ENCODE measurements at places on chromosomes 6 and 20. TPM values are rescaled to one million over a fixed set of nuclear protein-coding genes. Genes with fewer than 3 reads are reported as not detected.
A peak's percentile ranks its signal among the peaks of the same experiment; 100 is the strongest.

DNA sequence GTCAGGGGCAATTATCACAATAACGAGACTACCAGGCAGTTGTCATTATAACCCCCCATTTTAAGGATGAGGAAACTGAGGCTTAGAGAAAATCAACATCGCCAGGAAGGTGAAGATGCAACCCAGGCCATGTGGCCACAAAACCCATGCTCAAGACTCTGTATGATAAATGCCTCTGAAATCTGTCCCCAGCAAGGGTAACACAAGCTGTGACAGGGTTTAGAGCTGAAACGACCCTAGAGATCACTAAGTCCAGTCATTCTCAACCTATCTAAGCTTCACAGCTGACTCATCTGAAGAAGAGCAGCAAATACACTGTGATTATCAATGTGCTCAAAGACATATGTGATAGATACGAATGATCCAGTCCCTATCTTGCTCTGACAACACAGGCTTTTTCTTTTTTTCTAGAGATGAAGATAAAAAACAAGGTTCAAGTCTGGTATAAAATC lies 47.0 kb downstream of the ARHGAP18 start:
- DNase-seq = no peak

DNA sequence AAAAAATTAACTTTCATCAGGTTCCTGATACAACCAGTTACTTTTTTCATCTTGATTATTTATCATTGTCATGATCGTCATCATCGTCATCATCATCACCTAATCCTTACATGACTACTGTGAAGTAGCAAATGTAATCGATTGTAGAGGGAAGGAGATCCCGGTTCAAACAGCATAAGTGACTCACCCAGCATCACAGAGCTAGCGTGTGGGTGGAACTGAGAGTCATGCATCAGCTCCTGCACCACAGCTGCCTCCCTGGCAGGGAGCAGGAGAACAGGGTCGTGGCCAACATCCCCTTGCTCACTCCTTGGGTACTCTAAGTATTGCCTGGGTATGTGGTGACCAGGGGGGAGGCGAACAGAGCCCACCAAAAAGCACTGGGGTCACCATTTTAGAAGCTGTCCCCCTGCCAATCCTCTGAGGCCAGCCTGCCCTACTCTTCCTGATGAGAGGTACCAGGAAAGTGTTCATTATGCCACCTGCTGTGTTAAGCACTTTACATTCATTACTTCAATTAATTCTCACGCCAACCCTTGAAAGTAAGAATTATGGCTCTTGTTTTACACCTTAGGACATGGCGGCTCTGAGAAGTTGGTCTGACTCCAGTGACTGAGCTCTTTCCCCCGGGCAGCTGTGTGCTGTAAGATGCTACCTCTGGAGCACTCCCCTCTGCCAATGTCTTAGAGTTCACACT lies 425.2 kb downstream of the CD83 start:
- no peak for DNase-seq

GRCh38 chr20:31562241-31562640 lies 42.8 kb upstream of the ID1 start:
- no peak for DNase-seq

GRCh38 chr20:17952692-17953684 lies 15.6 kb downstream of the SNX5 start:
- no peak for DNase-seq

The GRM4 gene
- not detected for polyA plus RNA-seq

DNA sequence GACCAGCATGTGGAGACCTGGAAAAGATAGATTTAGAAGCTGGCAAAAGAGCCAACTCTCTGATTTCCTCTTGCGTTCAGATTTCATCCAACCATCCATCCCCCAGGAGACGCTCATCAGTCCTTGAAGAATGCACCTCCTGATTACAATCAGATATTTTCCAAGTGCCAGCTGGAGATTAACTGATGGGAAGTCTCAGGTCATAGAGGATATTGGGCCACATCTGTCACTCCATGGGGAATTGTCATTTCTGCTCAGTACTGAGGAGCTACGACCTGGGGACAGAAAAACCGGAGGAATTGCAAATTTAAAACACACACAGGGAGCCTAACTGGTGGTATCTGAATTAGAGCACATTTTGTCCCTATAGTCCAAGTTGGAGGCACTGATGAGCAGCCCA lies 496.2 kb upstream of the SULF2 start:
- no peak for DNase-seq

- DNase-seq = no peak
Observed at GRCh38 chr6:43223175-43223574, 6.1 kb downstream of the DNPH1 start.

- DNase-seq = no peak
Observed at GRCh38 chr6:67496191-67496590, 1138.9 kb upstream of the ADGRB3 start.

The JPH2 gene
- polyA plus RNA-seq = not detected

GRCh38 chr20:43988451-43988850 lies 73.8 kb downstream of the TOX2 start:
- peak; percentile 15 for DNase-seq

DNA sequence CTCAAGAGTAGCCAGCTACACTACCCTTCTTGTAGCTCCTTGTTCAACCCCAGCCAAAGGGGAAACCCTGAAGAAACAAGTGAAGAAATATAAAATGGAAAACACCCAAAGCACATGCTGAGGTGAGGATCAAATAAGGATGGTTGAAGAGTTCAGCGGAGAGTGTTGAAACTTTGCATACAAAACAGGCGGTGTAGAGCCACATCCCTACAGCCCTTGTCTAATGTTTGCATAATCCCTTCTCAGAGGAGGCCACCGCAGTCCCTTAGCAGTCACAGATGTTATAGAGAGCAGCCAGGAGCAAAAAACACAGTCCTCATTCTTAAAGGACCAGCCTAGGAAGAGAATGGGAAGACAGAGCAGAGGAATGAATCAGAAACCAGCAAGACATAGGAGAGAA lies 350.7 kb upstream of the SASH1 start:
- DNase-seq = no peak

GRCh38 chr6:18155864-18156421 lies 721 bp downstream of the KDM1B start:
- peak; percentile 40 for DNase-seq

GRCh38 chr6:108904741-108905140 lies 56.5 kb downstream of the ARMC2 start:
- DNase-seq = no peak

DNA sequence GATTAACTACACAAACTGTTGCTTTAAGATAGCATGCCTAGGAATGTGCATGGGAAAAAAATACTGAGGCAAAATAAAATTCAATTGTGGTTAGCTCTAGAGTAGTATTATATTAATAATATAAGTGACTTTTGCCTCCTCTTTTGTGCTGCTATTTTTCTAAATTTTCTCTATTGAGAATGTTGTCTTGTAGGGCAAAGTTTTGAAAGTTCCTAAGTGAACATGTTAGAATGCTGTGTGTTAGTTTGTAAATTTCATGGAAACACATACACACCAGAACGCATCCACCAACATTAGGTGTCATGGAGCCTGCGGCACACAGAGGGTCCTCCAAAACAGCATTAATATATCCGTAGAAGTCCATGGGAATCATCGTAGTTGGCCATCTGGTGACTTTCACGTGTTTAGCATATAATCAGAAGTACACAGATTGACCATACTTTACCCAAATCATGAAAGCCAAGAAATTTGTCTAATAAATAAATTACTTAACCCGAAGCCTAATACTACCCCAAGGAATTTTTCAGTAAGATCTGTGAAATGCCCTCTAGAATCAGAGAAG lies 25.6 kb downstream of the ARHGAP18 start:
- DNase-seq = no peak

- no peak for DNase-seq
Observed at GRCh38 chr6:35642471-35643161, 46.1 kb downstream of the FKBP5 start.

GRCh38 chr20:46307139-46307998 lies 929 bp downstream of the CDH22 start:
- peak; percentile 22 for DNase-seq

DNA sequence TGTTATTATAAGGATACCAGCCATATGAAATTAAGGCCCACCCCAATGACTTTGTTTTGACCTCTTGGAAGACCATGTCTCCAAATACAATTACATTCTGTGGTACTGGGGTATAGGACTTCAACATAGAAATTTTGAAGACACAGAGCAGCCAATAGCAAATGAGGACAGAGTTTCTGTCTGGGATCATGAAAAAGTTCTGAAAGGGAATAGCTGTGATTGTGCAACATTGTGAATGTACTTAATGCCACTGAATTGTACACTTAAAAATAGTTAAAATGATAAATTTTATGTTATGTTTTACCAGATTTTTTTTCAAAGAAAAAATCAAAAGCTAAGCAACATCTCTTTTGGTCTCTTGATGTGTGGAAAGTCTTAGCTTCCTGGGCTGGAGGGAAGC lies 27.0 kb upstream of the AGPAT4 start:
- no peak for DNase-seq

DNA sequence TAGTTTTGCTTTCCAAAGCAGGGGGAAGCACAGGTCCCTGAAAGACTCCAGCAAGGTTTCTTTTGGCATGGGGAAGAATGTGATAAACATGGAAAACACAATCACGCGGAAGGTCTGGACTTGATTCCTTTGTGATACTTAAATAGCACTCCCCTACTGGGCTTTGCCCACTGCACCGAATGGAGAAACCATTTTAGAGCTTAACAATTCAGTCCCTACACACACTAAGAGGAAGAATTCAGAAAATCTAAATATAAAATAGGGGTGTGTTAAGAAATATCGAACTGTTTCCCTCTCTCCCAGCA lies 71.4 kb upstream of the NHSL1 start:
- DNase-seq = peak; percentile 60

The TRAPPC3L gene
- not detected for polyA plus RNA-seq

- DNase-seq = no peak
Observed at GRCh38 chr20:35555951-35556645, 14.2 kb downstream of the ERGIC3 start.

DNA sequence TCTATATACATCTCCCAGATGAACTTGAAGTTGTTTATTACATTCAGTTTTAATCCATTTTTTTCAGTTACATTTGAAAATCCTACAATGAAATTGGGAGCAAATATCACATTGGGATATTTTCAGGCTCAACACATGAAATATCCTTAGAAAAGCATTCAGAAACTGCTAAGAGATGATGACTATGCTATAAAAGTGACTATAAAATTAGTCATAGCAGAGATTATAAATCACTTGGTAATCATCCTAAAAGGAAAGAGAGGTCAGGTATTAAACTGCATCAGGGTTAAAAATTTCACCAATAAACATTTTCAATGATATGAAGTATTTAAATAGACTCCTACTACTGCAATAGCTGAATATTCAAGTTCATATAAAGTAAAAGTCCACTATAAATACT lies 987.7 kb downstream of the GRIK2 start:
- DNase-seq = no peak

DNA sequence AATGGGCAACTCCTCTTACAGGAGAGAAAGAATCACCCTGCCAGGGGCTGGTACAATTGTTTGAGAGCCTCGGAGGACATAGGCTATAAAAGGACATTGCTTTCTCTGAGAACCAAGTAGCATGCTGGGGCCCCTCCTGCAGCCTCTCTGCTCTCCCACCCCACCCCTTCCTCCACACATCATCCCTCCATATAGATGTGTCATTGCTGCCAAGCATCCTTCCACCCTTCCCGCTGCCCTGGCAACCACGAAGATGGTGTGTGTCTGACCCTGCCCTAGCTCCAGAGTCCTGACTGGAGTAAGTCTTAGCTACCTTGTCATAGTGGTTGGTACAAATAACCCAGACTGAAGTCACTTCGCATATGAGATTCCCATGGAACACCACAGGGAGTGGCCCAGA lies 129.7 kb downstream of the SNX5 start:
- no peak for DNase-seq

DNA sequence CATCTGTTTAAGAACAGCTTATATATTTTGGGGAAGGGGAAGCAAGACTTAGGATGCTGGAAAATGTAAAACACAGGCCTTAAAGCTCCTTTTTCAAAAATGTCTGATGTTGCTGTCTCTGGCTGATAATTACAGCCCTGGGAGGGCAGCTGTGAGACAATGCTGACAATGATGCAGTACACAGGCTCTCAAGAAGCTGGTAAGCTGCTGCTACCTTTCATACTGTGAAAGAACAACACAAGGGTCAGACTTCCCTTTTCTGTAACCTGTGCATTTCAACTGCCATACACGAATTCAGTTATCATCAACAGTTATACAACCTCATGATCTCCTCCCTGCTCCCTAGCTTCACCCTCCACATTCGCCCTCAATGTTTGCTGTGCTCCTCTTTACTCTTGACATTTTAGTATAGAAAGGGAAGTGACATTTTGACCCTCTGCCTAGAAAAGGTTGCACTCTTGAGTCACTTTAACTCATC lies 25.2 kb downstream of the MAP7 start:
- no peak for DNase-seq

DNA sequence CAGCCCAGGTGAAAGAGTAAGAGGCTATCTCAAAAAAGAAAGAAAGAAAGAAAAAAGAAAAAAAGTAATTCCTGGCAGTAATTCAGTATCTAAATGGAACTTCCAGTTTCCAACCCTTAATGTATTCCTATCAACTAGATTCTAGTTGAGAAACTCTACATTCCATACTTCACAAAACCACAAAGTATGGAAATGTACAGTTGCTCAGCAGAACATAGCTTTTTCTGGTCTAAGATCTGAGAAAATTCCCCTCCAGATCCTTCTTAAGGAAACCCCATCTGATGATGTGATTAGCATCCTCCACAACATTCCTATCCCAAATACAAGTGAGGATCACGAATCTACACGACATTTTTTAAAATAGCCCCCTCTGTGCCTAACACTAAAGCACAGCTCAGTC lies 3.6 kb downstream of the ARMH2 start:
- DNase-seq = no peak

DNA sequence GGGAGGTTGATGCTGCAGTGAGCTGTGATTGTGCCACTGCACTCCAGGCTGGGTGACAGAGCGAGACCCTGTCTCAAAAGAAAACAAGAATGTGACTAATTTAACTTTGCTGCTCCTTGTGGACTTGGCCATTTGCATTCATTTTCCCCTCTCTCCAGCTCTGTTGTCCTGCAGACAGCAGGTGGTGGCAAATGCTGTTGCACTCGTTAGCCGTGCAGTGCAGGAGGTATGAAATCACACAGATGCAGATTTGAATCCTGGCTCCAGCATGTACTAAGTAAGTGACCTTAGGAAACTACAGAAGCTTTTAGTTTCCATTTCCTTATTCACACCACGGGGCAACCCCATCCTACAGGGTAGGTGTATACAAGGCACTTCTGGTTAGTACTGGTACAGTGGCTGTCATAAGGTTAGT lies 9.6 kb upstream of the BEND3 start:
- DNase-seq = no peak
